Thymus (tissue), 14 donors: ENCODE measurements at places on chromosomes 3 and 15.
A peak's percentile ranks its signal among the peaks of the same experiment; 100 is the strongest.

DNA sequence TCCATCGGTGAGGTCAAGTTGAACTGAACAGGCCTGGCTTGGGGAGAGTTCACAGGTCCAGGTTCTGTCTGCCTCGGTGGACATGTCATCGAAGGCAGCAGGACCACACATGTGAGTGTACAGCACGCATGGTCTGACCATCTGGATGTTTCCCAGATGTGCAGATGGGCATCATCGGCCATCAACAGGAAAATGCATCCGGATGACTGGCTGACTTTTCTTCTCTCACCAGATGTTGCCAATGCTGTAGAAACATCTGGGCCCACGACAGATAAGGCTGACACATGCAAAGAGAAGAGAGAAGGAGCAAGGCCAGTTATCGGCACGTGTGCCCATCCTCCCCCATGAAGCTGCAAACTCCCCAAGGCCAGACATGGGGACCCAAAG, 45.1 kb downstream of the NOX5 start:
- DNase-seq = no peak

DNA sequence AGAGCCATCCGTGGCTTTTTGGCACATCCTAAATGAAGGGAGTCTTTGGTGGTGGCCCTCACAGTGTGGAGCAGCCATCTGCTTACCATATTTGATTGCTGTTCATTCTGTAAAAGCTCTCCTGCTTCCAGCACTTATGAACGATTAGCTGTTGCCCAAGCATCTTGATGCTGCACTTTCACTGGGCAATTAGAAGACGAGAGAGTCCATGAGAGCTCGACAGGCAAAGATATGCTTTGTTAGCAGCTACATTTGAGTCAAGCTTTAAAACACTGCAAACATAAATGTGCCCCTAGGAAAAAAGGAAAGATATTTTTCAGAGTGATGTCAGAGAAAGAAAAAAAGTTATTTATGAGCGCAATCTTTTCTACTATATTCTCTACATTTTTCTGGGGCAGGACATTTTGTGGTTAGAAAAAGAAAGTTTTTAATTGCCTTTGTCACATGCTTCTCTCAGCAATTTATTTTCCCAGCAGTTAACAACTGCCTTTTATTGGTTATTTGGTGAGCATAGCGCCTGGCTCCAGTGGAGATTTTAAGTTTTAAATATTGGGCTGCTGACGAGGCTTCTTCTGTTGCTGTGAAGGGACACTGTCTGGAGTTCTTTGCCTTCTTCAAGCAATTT, 468.4 kb downstream of the C3orf38 start:
- DNase-seq = no peak

DNA sequence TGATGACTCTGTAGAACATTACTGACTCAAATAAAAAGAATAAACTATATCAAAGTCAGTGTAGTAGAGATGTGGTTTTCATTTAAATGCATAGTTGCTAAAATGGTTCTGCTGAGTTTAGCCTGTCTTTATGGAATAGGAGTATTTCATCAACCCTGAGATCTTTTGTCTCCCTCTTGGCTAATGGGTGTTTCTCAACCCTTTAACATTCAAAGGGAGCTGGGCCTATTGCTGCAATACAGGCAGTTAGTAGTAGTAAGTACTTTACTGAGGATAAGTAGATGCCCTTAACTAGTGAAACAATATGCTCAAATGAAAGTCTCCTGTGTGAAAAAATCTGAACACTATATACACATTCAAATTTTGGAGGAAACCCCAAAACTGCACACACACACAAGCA, 184.7 kb upstream of the TTC14 start:
- DNase-seq = no peak

DNA sequence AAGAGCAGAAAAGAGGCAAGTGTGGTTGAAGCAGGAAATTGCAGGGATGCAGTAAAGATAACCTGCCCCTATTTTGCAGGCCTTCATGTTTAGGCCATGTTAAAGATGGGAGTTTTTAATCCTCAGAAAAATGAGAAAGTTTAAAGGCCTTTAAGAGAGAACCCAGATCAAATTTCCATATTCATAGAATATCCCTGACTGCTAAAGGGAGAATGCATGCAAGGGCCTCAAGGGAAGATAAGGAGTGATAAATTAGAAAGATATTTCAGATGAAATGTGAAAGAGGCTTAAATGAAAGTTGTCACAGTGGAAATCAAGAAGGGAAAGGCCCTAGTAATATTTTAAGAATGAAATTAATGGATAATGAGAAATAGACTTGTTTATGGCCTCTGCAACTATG, 292.1 kb downstream of the SATB1 start:
- no peak for DNase-seq

DNA sequence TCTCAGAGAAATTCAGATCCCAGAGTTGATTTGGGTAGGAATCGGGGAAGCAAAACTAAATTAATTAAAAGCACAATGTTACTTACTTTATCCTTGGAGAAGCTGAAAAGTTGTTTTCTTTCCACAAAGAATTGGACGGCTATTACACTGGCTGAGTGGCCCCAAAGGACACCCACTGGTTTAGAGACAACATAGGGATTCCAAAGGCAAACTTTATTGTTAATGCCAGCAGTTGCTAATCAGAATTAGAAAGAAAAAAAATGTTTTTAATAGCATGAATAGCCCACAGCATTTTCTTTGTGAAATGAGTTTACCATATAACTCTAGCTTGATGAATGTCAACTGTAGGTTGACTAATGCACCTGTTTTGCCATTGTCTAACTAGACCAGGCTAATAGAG, 51.7 kb downstream of the WDR49 start:
- DNase-seq = no peak

- no peak for DNase-seq
Observed at GRCh38 chr15:57090496-57090859, 172.0 kb downstream of the TCF12 start.

GRCh38 chr3:131501949-131502348, 822 bp downstream of the MRPL3 start:
- DNase-seq = no peak

GRCh38 chr15:88906130-88906529, 7.0 kb downstream of the MFGE8 start:
- no peak for DNase-seq

GRCh38 chr15:97009031-97009431, 678.5 kb downstream of the NR2F2 start:
- DNase-seq = no peak

GRCh38 chr3:30162579-30162978, 443.8 kb upstream of the TGFBR2 start:
- DNase-seq = no peak

- DNase-seq = no peak
Observed at GRCh38 chr3:72336821-72337479, 511.3 kb downstream of the SHQ1 start.

DNA sequence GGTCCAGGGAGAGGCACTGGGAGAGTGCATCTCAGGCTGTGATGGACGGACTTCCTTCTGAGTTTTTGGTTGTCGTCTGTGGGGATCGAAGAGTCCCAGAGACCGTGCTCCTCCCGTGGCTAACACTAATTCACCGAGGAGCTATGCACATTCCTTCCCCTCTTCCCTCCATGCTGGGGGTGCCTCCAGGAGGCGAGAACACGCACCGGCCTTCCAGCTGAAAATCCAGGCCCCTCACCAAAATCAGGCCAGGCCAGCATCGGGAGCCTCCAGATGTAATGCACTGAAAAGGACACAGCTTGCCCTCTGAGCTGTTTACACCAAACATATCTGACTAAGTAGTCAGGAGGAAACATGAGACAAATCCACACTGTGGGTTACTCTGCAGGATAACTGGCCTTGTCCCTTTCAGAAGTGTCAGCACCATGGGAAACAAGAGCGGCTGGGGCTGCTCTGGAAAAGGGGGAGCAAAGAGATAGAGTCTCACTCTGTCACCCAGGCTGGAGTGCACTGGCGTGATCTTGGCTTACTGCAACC, 5.5 kb downstream of the RNU5B-1 start:
- DNase-seq = no peak

DNA sequence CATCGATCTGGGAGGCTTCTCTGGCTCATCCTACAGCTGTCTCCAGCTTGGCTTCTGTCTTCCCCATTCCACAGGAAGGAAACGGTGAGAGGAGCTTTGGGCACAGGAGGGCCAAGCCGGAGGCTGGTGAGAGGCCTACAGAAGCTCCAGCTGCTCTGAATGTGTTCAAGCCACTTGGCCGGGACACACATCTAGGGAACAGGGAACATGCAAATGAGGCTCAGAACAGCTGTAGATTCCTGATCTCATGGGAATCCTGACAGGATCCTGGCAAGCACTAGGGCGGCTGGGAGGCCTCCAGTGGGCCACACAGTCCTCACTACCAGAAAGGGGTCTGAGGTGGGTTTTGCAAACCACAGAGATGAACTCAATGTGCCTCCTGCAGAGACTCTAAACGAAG, 13.7 kb downstream of the SEMA5B start:
- no peak for DNase-seq

- no peak for DNase-seq
Observed at GRCh38 chr15:90000186-90001001, 730 bp upstream of the ZNF710 start.

GRCh38 chr3:13348100-13348499, 72.0 kb downstream of the NUP210 start:
- no peak for DNase-seq

GRCh38 chr3:81268526-81268925, 492.9 kb downstream of the GBE1 start:
- DNase-seq = no peak

DNA sequence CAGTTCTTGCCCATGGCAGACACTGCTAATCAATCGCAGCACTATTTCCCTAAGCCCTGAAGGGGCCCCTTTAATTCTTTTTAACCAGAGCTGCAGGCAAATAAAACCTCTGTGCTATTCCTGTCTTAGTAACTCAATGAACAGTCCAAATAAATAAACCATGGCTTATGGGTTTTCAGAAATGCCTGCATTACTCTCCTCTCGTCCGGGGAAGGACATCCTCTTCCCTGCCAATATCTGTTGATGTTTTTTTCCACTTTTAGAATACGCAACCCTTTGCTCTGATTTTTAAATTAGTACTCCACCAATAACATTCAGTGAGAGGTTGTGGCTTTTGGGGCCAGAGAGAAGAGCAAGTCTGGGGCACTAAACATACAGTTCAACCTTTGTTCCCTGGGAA, 35.2 kb upstream of the PRICKLE2 start:
- no peak for DNase-seq

- no peak for DNase-seq
Observed at GRCh38 chr3:124837065-124837464, 50.1 kb downstream of the ITGB5 start.

DNA sequence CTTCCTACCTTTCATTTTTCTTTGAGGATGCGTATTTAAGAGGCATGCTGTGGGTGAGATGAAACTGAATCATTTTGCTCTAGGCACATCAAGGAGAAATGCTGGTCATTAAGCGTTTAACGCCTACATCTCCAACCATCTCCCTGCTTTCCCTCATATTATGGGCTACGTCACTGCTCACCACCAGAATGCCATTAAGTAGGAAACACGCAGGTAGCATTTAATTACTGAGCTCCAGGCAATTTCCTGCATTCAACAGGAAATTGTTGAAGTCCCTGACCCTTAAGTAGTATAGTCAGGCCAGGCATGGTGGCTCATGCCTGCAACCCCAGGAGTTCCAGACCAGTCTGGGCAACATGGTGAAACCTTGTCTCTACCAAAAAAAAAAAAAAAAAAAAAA, 66.1 kb downstream of the CHSY1 start:
- DNase-seq = no peak

GRCh38 chr3:138493804-138494606, 59.6 kb downstream of the ESYT3 start:
- DNase-seq = no peak

- no peak for DNase-seq
Observed at GRCh38 chr3:44678480-44679116, 30.1 kb downstream of the ZNF35 start.

GRCh38 chr3:50233176-50233575, 2.8 kb upstream of the GNAI2 start:
- no peak for DNase-seq

DNA sequence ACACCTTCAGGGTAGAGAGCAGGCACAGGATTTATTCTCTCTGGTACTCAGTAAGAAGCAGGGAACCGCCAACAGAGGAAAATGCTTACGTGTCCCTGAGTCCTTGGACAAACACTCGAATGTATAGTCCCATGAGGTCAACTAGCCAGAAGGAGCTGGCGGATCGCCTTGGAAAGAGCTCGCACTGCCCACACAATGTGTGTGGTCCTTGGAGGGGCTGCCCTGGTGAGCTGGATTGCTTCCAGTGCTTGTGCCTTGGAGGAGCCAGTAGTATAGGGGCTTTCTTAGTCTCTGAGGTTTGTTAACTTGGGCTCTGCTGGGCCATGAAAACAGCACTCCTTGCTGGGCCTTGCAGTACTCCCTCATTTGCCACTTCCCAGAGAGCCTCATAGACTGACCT, 40.7 kb upstream of the VILL start:
- no peak for DNase-seq

GRCh38 chr3:44712455-44713075, at the start of gene ZNF502:
Gene ZNF502 (plus strand): TSS chr3:44712660. CDS start chr3:44720262, 7,602 bp downstream.
- peak; percentile 26 for DNase-seq

DNA sequence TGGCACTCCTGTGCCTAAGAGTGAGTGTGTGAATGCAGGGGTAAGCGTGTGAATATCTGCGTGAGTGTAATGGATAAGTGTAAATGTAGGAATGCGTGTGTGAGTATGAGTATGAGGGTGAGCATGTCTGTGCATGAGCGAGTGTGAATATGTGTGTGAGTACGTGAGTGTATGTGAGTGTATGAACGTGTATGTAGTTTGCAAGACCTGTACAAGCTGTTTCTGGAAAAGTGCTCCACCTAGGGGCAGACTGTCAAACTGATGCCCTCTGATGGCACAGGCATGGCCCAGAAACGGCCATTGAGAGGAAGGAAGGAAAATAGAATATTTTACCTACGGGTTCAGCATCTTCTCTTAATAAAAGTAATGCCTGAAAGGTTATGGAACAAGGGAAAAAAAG, 24.4 kb upstream of the FRMD4B start:
- peak; percentile 75 for DNase-seq

DNA sequence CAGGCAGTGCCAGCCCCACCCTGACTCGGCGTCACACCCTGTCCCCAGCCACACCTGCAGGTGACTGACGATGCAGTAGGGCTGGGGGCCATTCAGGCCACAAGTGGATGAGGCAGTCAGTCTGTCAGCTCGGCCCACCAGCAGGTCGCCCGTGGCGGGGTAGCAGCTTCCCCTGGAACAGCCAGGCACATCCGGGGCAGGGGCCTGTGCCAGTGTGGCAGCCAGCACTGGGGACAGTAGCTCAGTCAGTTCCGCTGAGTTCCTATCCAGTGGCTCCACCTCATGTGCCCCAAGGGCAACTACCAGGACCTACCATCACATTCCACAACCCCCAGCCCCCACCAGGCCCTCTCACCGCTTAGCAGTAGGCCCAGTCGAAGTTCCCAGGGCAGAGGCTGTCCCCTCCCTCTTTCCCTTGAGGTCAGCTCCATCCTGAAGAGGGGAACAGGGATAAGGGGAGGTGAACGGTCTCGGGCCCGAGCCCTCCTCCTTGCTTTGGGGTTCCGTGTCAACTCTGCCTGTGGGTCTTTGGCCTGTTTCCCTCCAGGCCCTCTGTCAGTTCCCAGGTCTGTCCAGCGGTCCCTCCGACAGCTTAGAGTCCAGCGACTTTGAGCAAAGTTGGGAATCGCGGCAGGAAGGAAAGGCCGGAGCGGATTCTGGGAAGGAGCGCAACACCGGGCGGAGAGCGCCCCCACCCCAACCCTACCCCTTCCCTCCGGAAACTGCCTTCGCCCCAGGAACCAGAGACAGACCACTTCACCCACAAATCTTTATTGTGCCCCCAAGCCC, at the start of gene LAMB2:
TSS of gene LAMB2 (minus strand) at position 614 of the 789 bp plus-strand sequence. CDS start at position 431, 183 bp downstream.
- DNase-seq = no peak
